Pancreas (tissue), 10 donors: ENCODE measurements at places on chromosomes 1 and 21. TPM values are rescaled to one million over a fixed set of nuclear protein-coding genes. Genes with fewer than 3 reads are reported as not detected.

GRCh38 chr1:65398083-65398482 is 22.4 kb upstream of the LEPR start:
- H3K4me1 ChIP-seq = no peaks in the 10 kb centered on the region
- H3K27me3 ChIP-seq = no peaks in the 10 kb centered on the region
- DNase-seq = no peak
- no peaks in the 10 kb centered on the region for H3K36me3 ChIP-seq
- H3K4me3 ChIP-seq = no peak overlapping the region

Gene COL24A1
- total RNA-seq = 0.06 TPM

Gene IGSF9
- 1.3 TPM for total RNA-seq

- H3K27ac ChIP-seq = no peak overlapping the region
- no peaks in the 10 kb centered on the region for H3K4me1 ChIP-seq
- no peaks in the 10 kb centered on the region for H3K36me3 ChIP-seq
- no peak for DNase-seq
Measured at GRCh38 chr1:10867914-10868598, 71.6 kb upstream of the CASZ1 start.

- no peak overlapping the region for H3K4me3 ChIP-seq
- H3K36me3 ChIP-seq = no peaks in the 10 kb centered on the region
- H3K27me3 ChIP-seq = no peaks in the 10 kb centered on the region
- no peak for DNase-seq
- no peaks in the 10 kb centered on the region for H3K4me1 ChIP-seq
Measured at GRCh38 chr1:50272912-50273311, 150.3 kb downstream of the DMRTA2 start.

DNA sequence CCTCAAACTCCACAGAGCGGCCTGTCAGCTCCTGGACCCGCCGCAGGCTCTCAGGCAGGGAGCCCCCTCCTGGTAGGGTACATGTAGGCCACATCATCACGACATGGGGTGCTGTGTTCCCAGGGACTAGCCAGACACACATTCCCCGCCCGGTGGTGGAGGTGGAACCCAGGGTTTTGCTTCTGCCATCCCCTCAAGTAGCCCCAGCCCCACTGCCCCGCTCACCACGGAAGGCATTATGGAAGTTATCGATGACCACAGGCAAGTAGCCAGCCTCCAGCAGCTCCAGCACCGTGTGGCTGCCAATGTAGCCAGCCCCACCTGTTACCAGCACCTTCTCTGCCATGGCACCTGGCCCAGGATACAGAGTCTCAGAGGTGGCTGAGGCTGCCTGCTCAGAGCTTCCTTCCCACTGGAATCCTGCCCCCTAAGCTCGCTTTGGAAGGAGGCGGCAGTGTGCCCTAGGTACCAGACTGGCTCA is 1.9 kb downstream of the GALE start:
- H3K4me1 ChIP-seq = peaks cover 6% of the 10 kb centered on the region
- DNase-seq = peak; percentile 88
- no peak overlapping the region for H3K4me3 ChIP-seq
- no peaks in the 10 kb centered on the region for H3K27me3 ChIP-seq
- H3K27ac ChIP-seq = peak overlapping the region; percentile 86

DNA sequence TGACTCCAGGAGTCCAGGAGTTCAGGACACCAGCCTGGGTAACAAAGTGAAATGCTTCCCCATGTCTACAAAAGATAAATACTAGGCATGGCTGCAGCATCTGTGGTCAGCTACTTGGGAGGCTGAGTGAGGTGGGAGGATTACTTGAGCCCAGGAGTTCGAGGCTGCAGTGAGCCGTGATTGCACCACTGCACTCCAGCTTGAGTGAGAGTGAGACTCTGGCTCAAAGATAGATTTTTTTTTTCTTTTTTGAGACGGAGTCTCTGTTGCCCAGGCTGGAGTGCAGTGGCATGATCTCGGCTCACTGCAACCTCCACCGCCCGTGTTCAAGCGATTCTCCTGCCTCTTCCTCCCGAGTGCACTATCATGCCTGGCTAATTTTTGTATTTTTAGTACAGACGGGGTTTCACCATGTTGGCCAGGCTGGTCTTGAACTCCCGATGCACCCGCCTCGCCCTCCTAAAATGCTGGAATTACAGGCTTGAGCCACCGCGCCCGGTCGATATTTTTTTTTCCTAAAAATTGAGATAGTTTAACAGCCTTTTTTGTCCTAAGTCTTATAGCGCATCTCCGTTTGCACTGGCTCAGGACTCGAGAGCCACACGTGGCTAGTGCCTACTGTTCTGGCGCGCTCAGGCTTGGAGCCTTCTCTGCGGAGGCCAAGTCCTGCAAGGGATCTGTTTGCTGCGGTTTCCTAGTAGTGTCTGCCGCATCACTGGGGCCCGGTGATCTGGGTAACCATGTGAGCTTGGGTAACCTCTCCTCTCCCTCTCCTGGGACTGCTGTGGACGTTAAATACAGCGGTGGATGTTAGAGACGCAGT is 1.0 kb upstream of the MFN2 start:
- no peaks in the 10 kb centered on the region for H3K27me3 ChIP-seq
- no peak for DNase-seq
- H3K4me1 ChIP-seq = peaks cover 6% of the 10 kb centered on the region
- H3K36me3 ChIP-seq = no peaks in the 10 kb centered on the region
- H3K27ac ChIP-seq = peak overlapping the region; percentile 88

Gene LPAR3
- 12.8 TPM for total RNA-seq

GRCh38 chr1:44970317-44970716 is 16.1 kb downstream of the EIF2B3 start:
- no peak overlapping the region for H3K4me3 ChIP-seq
- H3K27me3 ChIP-seq = no peaks in the 10 kb centered on the region
- no peak overlapping the region for H3K27ac ChIP-seq

Gene CBS
- total RNA-seq = 90.3 TPM

GRCh38 chr1:55275941-55276341 is 60.8 kb upstream of the USP24 start:
- no peaks in the 10 kb centered on the region for H3K4me1 ChIP-seq
- no peaks in the 10 kb centered on the region for H3K36me3 ChIP-seq
- DNase-seq = no peak
- no peak overlapping the region for H3K4me3 ChIP-seq
- no peaks in the 10 kb centered on the region for H3K27me3 ChIP-seq
- no peak overlapping the region for H3K27ac ChIP-seq

DNA sequence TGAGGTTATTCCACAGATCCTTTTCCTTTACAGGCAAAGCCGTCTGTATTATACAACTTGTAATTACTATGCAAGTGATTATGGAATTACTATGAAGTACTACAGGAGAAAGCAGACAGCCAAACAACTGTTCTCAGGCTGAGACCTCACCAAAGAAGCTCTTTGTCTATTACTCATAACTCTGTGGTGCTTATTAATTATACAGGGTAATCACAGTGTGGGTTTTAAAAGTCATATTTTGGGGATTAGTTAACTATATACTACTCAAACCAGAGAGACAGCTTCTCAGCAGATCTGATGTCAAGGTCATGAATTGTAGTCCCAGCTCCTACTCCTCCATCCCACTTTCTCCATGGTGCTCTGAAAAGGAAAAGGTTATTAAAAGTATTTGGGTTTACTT is 49.6 kb downstream of the CTTNBP2NL start:
- no peak overlapping the region for H3K4me3 ChIP-seq
- H3K4me1 ChIP-seq = peaks cover 5% of the 10 kb centered on the region
- no peaks in the 10 kb centered on the region for H3K36me3 ChIP-seq

Gene RGS21
- total RNA-seq = not detected

Gene LINGO4
- total RNA-seq = 0.52 TPM

DNA sequence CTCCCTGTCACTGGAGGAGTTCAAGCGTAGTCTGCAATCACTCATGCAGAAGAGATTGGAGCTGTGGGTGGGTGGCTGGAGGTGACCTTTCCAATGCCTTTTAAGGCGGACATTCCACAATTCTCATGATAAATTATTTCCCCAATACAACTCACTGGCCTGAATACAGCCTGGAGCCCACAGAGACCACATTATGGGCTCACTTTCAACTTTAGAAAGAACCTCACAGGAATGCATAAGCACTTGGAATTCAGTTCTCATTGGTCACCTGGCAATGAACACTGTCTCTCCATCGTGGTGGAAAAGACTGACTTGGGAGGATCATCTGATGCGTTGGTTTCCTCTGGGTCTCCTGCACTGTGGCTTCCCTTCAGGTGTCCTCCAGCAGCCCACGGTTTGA is 151.8 kb upstream of the KCND3 start:
- H3K27ac ChIP-seq = no peak overlapping the region
- H3K4me3 ChIP-seq = no peak overlapping the region
- H3K27me3 ChIP-seq = no peaks in the 10 kb centered on the region
- DNase-seq = no peak
- no peaks in the 10 kb centered on the region for H3K36me3 ChIP-seq

Gene RCSD1
- 3.5 TPM for total RNA-seq

DNA sequence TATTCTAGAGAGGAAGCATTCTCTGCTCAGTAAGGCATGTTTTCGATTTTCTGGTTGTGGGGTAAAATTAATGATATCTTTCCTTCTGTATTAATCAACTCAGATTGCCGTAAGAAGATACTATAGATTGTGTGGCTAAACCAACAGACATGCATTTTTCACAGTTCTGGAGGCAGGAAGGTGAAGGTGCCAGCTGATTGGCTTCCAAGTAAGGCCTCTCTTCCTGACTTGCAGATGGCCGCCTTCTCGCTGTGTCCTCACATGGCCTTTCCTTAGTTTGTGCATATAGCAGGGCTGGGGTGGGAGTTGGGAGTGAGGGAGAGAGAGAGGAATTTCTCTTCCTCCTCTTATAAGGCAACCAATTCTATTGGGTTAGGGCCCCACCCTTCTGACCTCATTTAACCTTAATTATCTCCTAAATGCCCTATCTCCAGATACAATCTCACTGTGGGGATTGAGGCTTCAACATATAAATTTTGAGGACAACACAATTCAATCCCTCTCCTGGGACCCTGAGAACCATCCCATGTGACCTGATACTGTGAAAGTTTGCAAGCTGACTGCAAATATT is 52.3 kb upstream of the MRPS6 start:
- no peak for DNase-seq
- H3K27me3 ChIP-seq = no peaks in the 10 kb centered on the region
- no peak overlapping the region for H3K27ac ChIP-seq
- no peaks in the 10 kb centered on the region for H3K36me3 ChIP-seq
- H3K4me1 ChIP-seq = peaks cover 7% of the 10 kb centered on the region
- no peak overlapping the region for H3K4me3 ChIP-seq

DNA sequence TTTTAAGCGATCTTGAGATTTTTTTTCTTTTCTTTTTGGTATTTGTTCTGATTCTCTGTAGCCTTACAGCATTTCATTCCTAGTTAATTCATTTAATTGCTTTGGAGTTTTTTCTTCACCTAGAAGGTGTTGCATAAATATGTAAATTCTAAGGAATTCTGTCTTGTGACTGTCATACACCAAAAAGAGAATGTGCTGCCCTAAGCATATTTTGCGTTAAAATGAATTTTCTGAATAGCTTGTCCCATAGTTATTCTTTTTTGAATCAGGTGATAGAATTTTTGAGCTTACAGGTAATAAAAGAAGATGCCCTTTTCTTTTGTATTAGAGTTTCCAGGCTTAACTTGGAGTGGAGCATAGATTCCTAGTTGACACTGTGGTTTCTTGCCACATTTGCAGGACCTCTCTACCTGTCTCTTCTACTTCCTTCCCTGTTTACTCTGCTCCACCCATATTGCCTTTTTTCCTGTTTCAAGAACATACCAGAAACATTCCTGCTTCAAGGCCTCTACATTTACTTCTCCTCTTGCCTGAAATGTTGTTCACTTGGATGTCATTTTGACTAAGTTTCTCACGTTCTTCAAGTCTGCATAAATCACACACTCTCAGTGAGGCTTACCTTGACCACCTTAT is 53.2 kb downstream of the KIF1B start:
- no peaks in the 10 kb centered on the region for H3K36me3 ChIP-seq
- no peak for DNase-seq
- no peaks in the 10 kb centered on the region for H3K4me1 ChIP-seq
- H3K4me3 ChIP-seq = no peak overlapping the region
- no peak overlapping the region for H3K27ac ChIP-seq

Gene SPAG17
- 0.78 TPM for total RNA-seq

Gene SAMSN1
- total RNA-seq = 3.4 TPM

Gene ORC1
- total RNA-seq = 0.34 TPM

Gene CLCNKA
- total RNA-seq = 1.4 TPM

- peaks cover 19% of the 10 kb centered on the region for H3K4me1 ChIP-seq
- no peak overlapping the region for H3K4me3 ChIP-seq
- no peak for DNase-seq
- H3K27me3 ChIP-seq = no peaks in the 10 kb centered on the region
Measured at GRCh38 chr1:231232870-231233734, 7.9 kb upstream of the GNPAT start.

Gene SPATA21
- not detected for total RNA-seq

DNA sequence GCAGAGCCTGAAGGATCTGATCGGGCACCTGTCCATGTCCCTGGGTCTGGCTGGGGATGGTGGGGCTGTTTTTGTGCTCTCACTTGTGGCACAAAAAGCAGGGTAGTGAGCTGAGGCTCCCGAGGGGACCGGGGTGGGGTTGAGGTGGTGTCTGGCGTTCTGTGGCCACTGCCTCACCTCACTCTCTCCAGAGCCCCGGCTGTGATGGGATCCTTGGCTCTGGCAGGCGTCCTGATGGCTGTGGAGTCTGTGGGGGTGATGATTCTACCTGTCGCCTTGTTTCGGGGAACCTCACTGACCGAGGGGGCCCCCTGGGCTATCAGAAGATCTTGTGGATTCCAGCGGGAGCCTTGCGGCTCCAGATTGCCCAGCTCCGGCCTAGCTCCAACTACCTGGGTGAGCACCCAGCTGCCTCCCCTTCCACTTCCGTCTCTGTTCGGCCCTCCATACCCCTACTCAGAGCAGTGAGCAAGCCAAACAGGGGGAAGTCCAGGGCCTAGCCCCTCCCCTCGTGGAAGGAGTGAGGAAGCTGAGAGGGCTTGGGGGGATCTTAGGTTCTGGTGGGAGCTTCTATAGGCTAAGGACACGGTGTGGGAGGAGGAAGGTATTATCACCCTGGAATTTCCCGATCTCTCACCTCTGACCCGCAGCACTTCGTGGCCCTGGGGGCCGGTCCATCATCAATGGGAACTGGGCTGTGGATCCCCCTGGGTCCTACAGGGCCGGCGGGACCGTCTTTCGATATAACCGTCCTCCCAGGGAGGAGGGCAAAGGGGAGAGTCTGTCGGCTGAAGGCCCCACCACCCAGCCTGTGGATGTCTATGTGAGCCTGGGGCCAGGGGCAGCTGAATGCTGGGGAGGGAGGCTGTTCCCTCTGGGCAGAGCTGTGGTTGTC is 7.0 kb downstream of the ADAMTSL4 start:
- no peak for DNase-seq
- no peak overlapping the region for H3K27ac ChIP-seq
- H3K4me3 ChIP-seq = no peak overlapping the region
- no peaks in the 10 kb centered on the region for H3K27me3 ChIP-seq

Gene PEAR1
- 5.6 TPM for total RNA-seq
